GM23248 (cell line): ENCODE measurements at places on chromosomes 12 and 14.
A peak's percentile ranks its signal among the peaks of the same experiment; 100 is the strongest.

- no peak for DNase-seq
These were observed 236.6 kb downstream of the SEC23A start for GRCh38 chr14:38866461-38866860.

GRCh38 chr14:100285021-100285912 is 21.0 kb downstream of the SLC25A29 start:
- peak; percentile 79 for DNase-seq

GRCh38 chr14:96089401-96089800 is 50.2 kb downstream of the C14orf132 start:
- DNase-seq: no peak

- DNase-seq: peak; percentile 41
These were observed 26.0 kb downstream of the TMBIM6 start for GRCh38 chr12:49767333-49767732.

GRCh38 chr14:53064475-53064874 is 88.6 kb downstream of the DDHD1 start:
- no peak for DNase-seq

GRCh38 chr12:47282206-47282605 is 202.4 kb upstream of the AMIGO2 start:
- DNase-seq: peak; percentile 36

DNA sequence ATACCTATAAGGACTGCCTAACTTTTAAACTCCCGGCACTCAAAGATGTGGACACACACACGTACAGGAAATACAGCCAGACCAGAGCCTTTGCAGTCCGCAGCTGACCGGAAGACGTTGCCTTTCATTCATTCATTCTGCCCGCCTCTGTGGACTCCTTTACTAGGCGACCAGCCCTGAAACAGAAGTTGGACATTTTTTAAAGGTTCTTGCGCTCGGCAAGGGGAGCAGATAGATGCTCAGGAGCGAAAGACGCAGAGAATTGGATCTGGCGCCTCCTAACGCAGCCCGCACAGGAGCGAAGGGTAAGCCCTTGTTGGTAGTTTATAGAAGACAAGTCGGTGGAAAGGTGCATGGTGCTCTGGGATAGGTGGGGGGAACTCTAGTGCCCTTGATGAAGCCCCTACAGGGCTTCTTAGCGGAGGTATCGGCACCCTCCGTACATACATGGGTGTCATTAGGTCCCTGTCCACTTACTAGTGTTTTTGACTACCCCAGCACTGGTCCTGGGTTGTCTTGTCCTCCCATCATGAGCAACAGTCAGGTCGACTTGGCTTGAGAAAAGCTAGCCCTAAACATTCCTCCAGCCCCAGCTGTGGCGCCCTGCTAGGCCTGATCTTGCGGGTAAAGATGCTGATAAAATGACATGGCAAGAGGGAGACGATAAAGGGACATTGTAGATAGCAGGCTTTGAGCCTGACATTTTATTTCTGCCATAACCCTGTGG is at the start of gene KDM2B:
KDM2B (minus strand) TSS at position 65 of the 727 bp plus-strand sequence. CDS start 112 bp downstream, outside the sequence.
- peak; percentile 65 for DNase-seq

- DNase-seq: peak; percentile 81
These were observed 53.3 kb upstream of the CERS5 start for GRCh38 chr12:50220363-50220995.

- DNase-seq: no peak
These were observed 103.7 kb upstream of the NUDT4 start for GRCh38 chr12:93273834-93274564.

DNA sequence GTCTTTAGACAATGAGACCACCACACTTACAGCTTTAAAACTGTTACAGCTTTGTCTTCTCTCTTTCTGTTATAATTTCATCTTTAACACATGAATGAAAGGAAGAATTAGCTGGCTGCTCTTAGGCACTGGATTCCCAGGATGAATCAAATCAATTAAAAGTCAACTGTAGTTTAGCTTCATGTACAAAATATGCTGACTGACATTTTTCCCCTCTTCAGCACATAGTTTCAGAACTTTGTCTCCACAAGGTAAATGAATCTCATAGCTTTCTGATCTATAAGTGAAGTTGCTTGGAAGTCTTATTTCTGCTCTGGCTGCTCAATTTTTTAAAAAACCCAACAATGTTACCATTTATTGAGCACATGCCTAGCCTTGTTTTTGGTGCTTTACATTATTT is 293.8 kb downstream of the GRIN2B start:
- no peak for DNase-seq

- DNase-seq: peak; percentile 89
These were observed 108.3 kb downstream of the NUAK1 start for GRCh38 chr12:106030210-106031071.

GRCh38 chr12:124497658-124498057 is 69.8 kb downstream of the NCOR2 start:
- DNase-seq: peak; percentile 99

DNA sequence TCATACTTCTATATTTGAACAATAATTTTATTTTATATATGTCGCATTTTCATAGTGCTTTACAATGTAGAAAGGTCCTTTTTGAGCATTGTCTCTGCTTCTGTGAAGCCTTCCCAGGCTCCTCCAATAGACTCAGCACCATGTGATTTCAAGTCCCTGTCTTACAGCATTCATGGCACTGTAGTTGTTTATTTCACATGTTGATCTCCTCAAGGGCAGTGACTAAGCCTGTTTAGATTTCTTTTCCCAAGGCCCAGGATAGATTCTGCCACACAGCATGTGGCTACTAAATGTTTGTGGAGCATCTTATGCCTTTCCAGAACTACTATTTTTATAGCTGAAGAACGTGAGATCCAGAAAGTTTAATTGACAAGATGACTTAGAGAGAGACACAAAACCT is 391.7 kb downstream of the TMEM117 start:
- DNase-seq: peak; percentile 5

DNA sequence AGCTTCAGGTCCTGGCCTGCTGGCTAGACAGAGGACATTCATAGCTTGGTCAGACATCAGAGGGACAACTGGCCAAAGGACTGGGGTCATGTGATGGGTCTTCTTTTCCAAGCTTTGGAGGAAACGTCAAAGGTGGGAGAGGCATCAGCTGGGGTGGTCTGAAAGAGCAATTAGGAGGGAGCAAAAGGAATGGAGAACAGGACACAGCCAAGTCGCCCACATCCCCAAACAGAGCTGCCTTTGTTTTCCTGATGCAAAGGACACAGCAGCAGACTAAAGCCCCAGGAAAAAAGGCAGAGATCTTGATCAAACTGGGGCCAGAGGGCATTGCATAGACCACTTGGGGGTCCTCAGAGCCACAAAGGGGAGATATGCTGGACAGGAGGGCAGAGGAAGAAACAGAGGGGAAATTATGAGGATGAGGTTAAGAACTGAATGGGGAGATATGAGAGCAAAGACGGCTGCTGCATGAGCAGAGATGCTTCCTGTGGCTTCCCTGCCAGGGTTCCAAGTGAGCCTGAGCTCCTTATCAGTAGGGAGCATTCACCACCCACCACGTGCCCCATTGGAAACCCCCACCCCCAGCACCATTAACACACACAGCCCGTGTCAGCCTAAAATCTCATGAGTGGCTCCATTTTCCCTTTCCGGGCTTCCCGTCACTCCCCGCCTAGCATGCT is 62.4 kb downstream of the ANO2 start:
- DNase-seq: no peak

GRCh38 chr12:66571361-66571915 is 107.4 kb downstream of the GRIP1 start:
- no peak for DNase-seq

DNA sequence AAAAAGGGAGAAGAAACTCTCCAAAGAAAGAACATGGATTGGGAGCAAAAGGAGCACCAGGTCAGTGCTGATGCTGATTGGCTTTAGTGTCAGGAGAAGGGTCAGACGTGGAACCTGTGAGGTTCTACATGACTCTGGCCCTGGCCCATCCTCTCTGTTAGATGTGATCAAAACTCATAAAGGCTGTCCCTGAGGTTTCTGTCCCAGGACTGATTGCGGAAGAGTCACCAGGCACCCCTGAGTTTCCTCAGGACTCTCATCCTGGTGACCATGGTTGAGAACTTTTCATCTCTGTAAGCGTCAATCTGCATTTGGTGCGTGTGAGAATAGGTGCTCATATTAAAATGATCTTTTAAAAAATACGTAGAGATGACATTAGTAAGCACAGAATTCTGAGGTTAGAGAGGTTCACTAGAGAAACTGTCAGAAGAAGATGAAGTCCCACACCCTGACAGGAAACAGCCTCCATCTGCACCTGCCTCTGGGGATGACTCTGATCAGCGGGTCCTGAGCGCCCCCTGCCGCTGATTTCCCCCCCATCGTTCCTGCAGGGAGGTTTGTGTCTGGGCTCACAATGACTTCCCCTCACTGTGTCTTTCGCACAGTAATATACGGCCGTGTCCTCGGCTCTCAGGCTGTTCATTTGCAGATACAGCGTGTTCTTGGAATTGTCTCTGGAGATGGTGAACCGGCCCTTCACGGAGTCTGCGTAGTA is 741.8 kb downstream of the TMEM121 start:
- DNase-seq: no peak

DNA sequence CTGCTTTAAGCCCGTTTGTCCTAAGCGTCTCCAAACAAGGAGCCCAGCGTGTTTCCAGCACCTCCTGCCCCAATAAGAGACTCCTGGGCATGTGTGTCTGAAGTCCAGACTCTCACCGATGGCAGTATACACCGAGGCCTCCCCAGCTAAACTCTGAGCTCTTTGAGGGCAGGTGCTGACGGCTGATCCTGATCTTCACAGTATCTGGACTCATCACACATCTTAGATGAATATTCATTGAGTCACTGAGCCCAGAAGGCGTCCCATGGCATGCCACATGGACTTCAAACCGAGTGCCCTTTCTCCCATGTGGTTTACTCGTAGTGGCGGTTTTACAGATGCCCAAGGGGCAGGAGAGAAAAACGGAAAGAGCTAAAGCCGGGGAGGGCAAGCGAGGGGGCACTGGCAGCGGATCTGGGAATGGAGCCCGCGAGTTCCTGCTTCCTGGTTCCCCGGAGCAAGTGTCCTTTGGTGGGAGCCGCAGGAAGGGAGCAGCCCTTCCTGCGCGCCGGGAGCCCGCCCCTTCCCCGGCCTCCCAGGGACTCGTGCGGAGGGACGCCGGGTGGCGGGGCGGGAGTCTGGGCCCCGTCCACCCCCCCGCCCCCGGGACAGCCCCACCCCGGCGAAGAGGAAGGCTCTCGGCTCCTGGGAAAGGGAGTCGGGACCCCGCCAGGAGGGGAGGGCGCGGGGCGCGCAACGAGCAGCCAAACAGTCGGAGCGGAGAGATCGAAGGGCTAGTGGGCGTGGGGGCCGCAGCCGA is 585 bp upstream of the TEAD4 start:
- DNase-seq: peak; percentile 83

GRCh38 chr12:62530596-62530995 is 64.0 kb downstream of the MON2 start:
- DNase-seq: peak; percentile 36

DNA sequence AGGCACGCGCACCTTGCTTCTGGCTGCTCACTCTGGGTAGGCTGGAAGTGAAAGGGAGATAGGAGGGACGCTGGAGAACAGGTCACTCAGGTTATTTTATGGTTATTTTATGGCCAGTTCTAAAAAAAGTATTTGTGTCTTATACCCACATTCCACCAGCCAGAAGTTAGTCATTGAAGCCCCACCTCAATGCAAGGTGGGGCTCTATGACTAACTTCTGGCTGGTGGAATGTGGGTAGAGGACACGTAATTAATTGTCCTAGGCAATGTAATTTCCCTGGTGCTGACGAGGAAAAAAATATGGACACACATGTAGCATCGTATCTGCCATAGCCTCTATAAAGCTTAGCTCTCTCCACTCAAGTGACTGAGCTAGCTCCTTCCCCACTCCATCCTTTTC is 104.9 kb downstream of the PDZRN4 start:
- no peak for DNase-seq

DNA sequence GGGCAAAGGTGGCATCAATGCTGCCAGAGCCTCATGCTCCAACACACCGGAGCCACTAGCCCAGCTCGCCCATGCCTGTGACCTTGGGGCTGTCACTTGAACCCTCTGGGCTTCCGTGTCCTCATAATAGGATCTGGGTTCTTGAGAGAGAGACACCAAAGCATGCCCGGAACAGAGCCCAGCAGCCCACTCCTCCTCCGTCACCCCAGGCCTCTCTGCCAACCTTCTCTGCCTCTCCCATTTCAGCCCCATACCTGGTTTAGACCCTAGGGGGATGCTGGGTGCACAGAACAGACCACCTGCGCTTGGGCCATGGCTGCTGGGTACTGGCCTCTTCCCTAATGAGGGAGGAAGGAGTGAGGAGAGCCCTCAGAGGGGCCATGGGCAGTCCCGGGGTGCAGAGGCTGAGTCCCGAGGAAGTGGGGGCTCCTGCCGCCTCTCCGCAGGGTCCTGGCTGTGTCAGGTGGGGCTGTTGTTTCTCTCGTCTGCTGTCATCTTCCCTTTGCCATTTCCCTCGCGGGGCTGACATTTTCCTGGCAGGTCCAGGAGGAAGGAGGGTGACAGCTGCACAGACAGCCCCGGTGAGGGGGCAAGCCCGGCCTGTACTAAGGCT is 172.4 kb upstream of the RTL1 start:
- no peak for DNase-seq

DNA sequence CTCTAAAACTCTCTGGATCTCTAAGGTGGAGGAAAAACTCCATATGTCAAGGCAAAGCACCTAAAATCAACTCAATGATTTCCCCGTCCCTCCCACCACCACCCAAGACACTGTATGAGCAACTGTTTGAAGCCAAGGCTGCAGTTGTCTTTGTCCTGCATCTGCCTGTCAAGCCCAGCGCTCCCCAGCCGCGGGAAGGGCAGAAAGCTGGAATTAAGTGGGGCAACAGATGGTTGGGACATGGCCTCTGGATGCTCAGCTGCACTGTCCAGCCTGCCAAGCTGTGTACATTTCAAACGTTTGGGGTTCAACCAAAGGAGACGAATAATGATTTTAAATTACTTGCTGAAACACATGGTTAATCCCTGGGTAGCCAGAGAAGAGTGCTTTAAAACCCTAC is 42.2 kb upstream of the PTGR2 start:
- no peak for DNase-seq

DNA sequence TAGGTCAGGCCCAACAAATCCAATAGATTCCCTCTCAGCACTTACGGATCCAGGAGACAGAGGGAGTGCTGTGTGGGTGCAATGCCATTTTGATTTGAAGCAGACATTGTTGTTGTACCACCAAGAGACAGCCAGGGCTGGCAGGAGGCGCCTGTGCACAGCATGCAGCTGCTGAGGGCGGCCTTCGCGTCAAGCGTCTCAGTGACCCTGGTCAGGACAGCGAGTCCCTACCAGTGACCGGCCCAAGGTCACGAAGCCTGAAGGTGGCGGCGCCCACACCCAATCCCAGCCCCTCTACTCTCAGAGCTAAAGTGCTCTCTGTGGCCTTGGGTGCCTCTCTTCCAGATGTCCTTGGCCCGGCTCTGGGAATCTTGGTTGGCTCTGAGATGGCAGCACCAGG is 40.5 kb downstream of the PRMT8 start:
- no peak for DNase-seq

DNA sequence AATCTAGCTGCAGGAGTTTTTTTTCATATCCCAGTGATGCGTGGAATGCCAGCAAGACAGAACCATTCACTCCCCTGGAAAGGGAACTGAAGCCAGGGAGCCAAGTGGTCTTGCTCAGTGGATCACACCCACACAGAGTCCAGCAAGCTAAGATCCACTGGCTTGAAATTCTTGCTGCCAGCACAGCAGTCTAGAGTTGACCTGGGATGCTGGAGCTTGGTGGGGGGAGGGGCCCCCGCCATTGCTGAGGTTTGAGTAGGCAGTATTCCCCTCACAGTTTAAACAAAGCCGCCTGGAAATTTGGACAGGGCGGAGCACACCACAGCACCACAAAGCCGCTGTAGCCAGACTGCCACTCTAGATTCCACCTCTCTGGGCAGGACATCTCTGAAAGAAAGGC is 86.9 kb upstream of the STXBP6 start:
- DNase-seq: no peak
